ENCODE measurements at places on chromosomes 7 and 10.

- peak; percentile 1 for DNase-seq
Observed at GRCh38 chr7:80014511-80014910, 120.1 kb upstream of the GNAI1 start.

DNA sequence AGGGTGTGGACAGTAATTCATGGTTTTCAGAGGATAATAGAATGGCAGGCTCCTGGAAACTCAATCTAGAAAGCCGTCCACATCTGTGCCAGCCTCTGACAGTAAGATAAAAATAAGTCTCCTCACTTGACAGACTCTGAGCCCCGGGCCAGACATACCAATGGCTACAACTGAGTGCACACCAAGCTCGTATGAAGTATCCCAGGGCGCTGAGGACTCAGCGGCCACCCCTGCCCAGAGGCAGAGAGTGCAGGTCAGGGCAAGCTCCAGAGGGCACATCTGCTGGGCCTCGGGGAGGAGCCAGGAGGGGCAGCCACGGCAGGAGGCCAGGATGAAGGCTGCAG lies 262.8 kb upstream of the TCERG1L start:
- DNase-seq: no peak

DNA sequence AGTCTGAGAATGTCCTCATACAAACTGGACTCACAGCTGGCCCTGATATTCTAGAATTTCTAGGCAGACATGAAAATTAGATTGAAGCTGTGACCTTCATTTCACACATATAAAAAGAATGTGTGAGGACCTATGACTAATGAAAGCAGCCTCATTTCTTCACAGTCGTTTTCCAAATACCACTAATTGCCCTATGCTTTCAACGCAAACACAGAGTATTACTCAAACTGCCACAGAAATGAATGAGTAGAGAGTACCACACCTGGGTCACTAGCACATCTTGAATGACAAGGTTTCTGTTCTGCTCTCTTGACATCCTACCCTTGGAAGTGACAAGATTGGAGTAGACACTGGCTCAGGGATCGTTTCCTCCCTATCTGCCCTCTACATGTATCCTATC lies 142.4 kb downstream of the C1GALT1 start:
- no peak for DNase-seq

DNA sequence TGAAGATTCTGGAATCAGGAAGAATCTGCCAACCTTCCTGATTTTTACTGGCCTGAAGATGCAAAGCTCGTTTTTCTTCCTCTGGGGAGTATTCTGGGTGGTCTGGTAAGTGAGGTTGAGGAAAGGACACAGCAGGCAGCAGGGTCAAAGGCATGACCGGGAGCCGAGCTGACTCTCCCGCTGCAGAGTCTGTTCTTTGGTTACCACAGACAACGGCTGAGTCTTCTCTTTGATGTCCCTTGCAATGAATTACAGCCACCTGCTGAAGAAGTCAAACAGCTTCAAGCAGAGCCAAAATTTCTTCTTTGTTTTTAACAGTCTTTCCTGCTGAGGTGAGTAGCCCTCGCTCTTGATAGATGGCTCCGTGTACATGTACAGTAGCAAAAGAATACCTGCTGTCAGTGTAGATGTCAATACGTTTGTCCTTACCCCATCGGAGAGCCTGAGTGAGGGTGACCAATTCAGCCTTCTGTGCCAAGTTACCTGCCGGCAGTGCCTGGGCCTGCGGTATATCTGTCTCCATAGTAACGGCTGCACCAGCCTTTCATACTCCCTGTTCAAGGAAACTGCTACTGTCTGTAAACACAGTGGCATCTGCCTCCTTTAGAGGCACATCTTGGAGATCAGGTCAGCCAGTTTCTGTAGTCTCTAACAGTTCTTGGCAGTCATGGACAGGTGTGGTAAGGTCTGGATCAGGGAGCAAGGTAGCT lies 76.4 kb downstream of the PRR15 start:
- no peak for DNase-seq

- no peak for DNase-seq
Observed at GRCh38 chr7:112398534-112398933, 51.7 kb upstream of the IFRD1 start.

DNA sequence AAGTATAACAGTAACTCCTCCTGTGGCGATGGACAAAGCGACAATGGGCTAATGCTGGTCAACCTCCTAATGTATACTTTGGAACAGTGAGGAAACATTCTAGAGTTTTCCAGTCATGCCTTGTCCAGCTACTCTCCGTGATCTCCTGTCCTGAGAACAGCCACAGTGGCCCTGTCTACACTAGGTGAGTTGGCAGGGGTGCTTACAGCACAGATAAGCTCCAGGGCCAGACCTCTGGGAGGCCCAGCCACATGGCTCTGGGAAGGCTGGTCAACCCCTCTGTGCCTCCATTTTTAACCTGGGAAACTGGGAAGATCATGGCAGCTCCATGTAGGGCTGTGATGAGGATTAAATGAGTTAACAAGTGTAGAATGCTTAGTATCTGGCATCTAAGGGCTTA lies 57.0 kb downstream of the CLEC2L start:
- no peak for DNase-seq

DNA sequence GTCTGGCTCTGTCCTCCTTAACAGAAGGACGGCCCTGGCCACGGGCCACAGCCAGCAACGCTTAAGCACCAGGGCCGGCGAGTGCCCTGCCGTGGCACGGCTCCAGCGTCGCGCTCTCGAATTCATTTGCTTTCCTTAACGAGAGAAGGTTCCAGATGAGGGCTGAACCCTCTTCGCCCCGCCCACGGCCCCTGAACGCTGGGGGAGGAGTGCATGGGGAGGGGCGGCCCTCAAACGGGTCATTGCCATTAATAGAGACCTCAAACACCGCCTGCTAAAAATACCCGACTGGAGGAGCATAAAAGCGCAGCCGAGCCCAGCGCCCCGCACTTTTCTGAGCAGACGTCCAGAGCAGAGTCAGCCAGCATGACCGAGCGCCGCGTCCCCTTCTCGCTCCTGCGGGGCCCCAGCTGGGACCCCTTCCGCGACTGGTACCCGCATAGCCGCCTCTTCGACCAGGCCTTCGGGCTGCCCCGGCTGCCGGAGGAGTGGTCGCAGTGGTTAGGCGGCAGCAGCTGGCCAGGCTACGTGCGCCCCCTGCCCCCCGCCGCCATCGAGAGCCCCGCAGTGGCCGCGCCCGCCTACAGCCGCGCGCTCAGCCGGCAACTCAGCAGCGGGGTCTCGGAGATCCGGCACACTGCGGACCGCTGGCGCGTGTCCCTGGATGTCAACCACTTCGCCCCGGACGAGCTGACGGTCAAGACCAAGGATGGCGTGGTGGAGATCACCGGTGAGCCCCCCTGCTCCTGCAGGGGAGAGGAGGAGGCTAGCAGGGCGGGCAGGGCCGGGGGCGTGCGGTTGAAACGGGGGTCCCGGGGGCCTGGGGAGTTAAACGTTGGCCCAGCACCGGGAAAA lies at the start of gene HSPB1:
HSPB1 (plus strand) TSS at position 327 of the 855 bp plus-strand sequence; CDS start at position 367, 40 bp downstream.
- peak; percentile 95 for DNase-seq

DNA sequence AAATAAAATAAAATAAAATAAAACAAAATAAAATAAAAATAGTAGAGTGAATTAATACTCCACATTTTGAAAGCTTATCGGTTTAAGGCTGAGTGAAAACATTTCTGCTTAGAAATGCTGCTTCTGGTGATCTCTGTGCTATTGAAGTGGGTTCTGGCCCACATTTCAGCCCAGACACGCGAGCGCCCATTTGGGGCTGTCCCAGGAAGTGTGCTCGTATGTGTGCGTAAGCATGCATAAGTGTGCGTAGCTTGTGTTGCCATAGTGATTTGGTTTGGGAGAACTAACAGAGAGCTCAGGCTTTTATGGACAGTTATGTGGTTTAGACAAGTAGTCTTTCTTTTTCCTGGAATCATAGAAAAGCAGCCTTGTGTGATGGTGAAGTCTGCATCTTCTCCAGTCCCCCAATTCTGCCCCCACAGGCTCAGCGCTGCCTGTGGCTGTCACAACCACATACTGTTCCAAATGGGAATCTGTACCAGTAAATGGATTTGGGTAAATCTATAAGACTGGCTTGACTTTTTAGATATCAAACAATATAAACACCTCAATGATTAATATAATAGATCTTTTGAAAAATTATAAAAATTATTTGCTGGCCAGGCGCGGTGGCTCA lies 29.8 kb upstream of the PURB start:
- no peak for DNase-seq
